WTC11 (cell line): ENCODE measurements at places on chromosomes 16 and 17. TPM values are rescaled to one million over a fixed set of nuclear protein-coding genes. Genes with fewer than 3 reads are reported as not detected.

DNA sequence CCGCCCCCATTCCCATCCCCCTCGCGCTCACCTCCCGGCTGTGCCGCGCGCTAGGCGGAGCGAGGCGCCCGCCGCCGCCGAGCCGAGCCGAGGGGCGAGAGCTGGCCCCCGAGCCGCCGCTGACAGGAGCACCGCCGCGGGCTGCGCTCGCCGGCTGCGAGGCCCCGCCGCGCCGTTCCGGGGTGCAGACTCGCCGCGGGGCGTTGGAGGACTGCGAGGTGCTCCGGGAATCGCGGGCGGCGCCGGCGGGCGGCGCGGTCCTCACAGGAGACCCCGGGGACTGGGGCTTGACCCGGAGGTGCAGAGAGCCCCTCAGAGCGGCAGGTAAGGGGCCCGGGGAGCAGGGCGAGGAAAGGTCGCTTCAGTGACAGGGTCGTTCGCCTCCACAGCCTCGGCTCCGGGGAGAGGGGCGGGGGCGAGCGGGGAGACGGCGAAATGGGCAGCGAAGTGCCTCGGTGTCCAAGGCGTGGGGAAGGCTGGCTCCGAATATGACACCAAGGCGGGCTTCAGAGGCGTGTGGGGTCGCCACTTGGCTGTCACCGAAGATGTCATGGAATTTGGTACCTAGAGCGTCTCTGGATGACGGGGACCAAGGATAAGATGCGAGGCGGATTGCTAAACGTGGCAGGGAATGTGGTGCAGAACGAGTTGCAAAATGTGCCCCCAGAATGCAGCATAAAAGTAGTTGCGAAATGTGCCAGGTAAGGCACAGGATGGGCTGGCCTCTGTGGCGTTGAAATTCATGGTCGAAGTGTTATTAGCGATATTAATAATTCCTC, 580 bp downstream of the TANC2 start:
- no peak overlapping the region for H3K27ac ChIP-seq
- peaks cover 36% of the 10 kb centered on the region for H3K4me1 ChIP-seq
- peaks cover 34% of the 10 kb centered on the region for H3K27me3 ChIP-seq
- H3K36me3 ChIP-seq: peaks cover 3% of the 10 kb centered on the region

FLYWCH2 gene
- total RNA-seq: 19.7 to 25.0 TPM (median 20.7 TPM) in 3 replicates

- DNase-seq: no peak
- H3K4me1 ChIP-seq: peaks cover 45% of the 10 kb centered on the region
- H3K4me3 ChIP-seq: peak overlapping the region; percentile 53; the same call in 1 of the 2 replicates
- no peak overlapping the region for H3K27ac ChIP-seq
- no peaks in the 10 kb centered on the region for H3K36me3 ChIP-seq
Observed at GRCh38 chr16:20673882-20674683, 23.4 kb downstream of the ACSM1 start.

DNA sequence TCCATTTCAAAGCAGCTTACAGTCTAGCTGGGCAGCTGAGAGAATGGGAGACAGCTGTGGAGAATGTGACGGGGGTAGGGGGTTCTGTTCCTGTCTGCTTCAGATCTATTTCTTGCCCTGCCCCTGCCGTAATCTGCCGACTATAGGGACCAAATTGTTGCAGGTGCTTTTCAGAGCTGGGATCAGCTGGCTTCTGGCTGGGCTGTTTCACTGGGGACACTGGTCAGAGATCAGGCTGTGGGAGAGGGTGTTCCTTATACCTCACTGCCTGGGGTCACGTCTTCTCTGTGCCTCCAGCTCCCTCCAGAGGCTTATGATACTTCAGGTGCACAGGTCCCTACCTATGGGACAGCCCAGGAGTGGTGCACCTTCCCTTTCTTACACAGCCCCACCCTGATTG, 514.9 kb upstream of the GOT2 start:
- no peak overlapping the region for H3K4me3 ChIP-seq
- peaks cover 16% of the 10 kb centered on the region for H3K4me1 ChIP-seq
- no peak overlapping the region for H3K27ac ChIP-seq
- DNase-seq: peak; percentile 41
- H3K27me3 ChIP-seq: no peaks in the 10 kb centered on the region

DNA sequence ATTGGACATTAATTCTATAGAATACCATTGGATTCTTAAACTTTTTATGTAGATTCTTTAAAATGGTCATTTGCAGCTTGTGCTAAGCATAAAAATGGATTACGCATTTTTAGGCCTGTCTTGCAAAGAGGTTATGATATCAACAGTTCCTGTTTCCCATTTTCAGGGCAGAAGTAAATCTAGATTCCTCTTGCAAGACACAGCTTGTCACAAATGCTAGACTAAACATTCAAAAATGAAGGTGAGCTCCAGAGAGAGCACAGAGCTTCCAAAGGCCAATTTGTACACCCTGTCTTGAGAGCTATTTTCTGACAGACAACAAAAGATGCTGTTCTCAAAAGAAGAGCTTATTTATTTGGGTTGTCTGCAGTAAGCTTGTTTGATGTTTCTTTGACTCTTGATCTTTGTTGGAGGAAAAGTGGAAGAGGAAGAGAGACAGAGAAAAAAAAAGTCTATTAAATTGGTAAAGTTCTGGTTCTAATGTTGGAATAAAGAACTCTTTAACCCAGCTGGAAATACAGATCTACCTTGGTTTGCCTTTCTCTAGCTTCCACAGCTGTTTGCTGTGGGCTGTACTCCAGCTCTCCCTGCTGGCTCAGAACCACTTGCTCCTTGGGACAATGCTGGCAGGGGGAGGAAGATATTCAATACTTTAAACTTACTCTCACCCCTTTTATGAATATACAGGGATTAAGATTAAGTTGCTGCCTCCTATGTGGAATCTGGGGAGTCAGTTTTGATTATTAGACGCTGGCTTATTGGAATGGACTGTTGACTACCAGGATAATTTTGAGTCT, 651.8 kb downstream of the CDH11 start:
- no peak for DNase-seq
- no peak overlapping the region for H3K4me3 ChIP-seq
- no peaks in the 10 kb centered on the region; the same call in 1 of the 2 replicates for H3K27me3 ChIP-seq
- H3K4me1 ChIP-seq: no peaks in the 10 kb centered on the region
- H3K36me3 ChIP-seq: peaks cover 8% of the 10 kb centered on the region
